NCI-H460 (cell line): ENCODE measurements at places on chromosomes 13 and 19. TPM values are rescaled to one million over a fixed set of nuclear protein-coding genes. Genes with fewer than 3 reads are reported as not detected.

- DNase-seq = no peak
These were observed 1.4 kb downstream of the MYCBP2 start for GRCh38 chr13:77325371-77325980.

DNA sequence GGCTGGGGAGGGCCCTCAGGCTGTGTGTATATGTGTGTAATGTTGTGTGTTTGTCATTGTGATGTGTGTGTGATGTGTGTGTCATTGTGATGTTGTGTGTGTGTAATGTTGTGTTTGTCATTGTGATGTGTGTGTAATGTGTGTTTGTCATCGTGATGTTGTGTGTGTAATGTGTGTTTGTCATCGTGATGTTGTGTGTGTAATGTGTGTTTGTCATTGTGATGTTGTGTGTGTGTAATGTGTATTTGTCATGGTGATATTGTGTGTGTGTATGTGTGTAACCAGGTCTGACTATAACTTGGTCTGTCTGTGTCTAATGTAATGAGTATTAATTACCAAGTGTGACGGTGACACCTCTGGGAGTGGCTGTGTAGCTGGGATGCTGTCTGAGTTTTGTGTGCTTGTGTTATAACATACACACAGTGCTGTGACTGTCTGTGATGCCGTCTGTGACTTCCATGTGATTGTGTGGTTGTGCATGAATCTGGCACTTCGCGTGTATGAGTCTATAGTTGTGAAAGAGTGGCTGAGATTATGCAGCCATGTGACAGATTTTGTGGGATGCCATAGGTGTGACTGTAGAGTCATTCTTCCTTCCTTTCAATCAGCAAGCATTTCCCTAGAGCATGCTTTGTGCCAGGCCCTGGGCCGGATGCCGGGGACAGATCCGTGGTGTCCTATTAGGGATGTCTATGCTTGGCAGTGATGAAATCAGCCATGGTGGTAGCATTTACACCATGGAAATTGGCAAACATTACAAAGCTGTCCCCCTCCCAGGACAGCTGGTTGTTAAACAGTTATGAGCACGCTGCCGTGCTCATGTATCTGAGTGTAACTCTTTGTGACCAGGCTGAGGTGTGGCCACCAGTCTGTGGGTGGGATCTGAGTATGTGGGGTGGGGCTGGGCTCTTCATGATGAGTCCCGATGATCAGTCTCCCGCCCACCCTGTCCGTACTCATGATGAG, 6.4 kb downstream of the TNFSF14 start:
- no peak for DNase-seq

GRCh38 chr13:79749566-79749965, 268.6 kb downstream of the NDFIP2 start:
- DNase-seq = no peak

- no peak for DNase-seq
These were observed 175.5 kb upstream of the SERP2 start for GRCh38 chr13:44197791-44198770.

GRCh38 chr13:107568181-107568580, 647.2 kb downstream of the LIG4 start:
- DNase-seq = no peak

GRCh38 chr19:30345686-30346085, 26.5 kb upstream of the ZNF536 start:
- DNase-seq = no peak

GRCh38 chr19:28727480-28728159, 485.3 kb downstream of the UQCRFS1 start:
- no peak for DNase-seq

- no peak for DNase-seq
These were observed 519.5 kb downstream of the DCT start for GRCh38 chr13:93959796-93960533.

- no peak for DNase-seq
These were observed 36.7 kb downstream of the TNFSF11 start for GRCh38 chr13:42610649-42611048.

Gene FGF9
- total RNA-seq = not detected in 2 replicates

Gene RPL28
- 426 and 465 TPM in 2 replicates for total RNA-seq

Gene SLC25A41
- total RNA-seq = not detected in 2 replicates

Gene FCAR
- not detected in 2 replicates for total RNA-seq

Gene KLK12
- not detected in 2 replicates for total RNA-seq

Gene C19orf85
- not detected in 2 replicates for total RNA-seq

Gene CYP2F1
- not detected in 2 replicates for total RNA-seq
